ENCODE measurements at places on chromosomes 3 and 15.

DNA sequence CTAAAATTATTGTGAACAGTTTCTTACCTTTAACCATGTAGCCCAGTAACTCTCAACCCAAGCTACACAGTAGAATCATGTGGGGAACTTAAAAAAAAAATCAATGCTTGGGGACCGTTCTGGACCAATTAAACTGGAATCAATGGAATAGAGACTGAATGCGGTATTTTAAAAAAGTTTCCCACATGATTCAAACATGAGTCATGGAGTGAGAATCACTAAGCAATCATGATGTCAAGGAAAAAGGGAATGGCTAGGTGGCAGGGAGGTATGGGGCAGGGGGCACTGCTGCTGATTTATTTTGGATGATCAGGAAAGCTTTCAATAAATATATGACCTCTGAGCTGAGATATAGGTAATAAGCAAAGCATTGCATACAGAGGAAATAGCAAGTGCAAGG lies 250.5 kb upstream of the RORA start:
- DNase-seq, result no peak

DNA sequence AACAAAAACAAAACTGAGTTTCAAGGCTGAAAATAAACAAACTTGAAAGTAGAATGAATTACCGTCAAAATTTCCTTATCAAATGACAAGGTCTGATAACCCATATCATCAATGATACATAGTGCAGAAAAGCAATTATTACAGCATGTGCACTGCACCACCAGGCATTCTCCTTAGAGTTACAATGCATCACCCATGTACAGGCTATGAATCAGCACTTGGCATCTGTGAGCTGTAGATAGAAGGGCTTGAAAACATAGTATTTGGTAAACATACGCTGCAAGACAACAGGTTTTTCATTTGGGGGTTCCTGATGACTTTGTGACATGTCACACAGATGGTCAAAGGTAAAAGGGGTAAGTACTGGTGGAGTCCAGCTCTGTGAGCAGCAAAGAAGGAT lies 265.1 kb downstream of the CTNNB1 start:
- no peak for DNase-seq

- DNase-seq, result no peak
Measured at GRCh38 chr3:16404349-16404895, 109.1 kb downstream of the RFTN1 start.

- DNase-seq, result no peak
Measured at GRCh38 chr3:20055842-20056241, 15.6 kb downstream of the KAT2B start.

- DNase-seq, result no peak
Measured at GRCh38 chr3:191306428-191306827, 22.8 kb upstream of the CCDC50 start.

DNA sequence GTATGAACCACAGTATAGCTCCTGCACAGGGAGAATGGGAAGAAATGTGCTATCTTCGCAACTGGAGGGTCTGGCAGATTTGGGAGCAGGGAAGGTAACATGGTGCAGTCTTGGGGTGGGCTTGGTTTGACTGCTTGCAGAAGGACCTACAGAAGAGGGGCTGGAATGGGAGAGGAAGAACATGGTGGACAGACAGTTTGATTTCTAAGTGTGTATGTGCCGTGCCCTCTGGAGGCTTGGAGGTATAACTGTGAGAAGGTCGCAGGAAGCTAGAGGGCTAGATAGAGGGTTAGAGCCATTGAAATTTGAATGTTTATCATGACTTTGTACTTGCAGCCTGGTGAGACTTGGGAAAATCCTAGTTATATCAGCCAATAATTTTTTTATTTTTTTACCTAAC lies 169.2 kb downstream of the SQOR start:
- no peak for DNase-seq

DNA sequence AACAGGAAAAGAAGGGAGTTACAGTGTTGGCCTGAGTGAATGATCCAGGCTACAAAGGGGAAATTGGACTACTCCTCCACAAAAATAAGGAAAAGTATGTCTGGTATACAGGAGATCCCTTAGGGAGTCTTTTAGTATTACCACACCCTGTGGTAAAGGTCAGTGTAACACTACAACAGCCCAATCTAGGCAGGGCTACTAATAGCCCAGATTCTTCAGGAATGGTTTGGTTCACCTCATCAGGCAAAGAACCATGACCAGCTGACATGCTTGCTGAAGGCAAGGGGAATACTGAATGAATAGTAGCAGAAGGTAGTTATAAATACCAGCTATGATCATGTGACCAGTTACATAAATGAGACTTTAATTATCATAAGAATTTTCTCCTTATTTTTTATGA lies 372.6 kb upstream of the ATP11B start:
- DNase-seq, result no peak

DNA sequence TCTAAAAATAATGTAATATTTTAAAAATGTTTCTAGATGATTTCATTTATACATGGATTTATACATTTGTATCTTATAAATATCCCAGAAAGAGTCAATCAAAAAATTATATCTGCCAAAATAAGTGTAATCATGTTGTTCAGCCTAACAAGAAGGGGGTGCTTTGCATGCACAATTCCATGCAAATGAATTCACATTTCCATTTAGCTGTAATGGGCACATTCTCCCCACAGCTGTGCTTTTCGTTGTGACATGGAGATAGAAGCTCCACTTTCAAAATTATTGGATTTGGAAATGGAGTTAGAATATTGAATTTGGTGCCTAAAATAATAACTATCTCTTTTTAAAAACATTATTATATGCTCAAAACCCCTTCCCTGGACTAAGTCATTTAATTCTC lies 270.6 kb downstream of the PTPRG start:
- DNase-seq, result no peak

- no peak for DNase-seq
Measured at GRCh38 chr15:52419494-52419893, 109.2 kb downstream of the MYO5A start.

DNA sequence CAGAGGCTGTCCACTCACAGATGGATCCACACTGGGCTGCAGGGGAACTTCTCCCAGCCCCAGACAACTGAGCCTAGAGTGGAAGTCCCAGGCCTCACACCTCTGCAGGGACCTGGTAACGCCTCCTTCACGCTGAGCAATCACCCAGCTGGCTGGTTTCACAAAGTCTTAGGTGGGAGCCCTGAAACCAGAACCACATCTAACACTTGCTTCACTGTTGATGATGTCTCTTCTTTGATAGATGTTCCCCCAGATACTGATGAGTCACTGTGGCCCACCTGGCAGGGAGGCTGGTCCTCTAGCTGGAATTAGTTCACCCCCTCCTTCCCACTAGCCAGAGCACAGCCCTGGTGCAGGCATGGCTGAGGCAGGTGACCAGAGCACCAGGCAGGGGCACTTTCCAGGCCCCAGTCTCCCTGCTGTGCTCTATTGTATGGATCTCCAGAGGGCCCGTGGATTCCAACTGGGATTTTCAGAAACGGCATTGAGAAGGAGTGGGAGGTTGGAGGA lies 33.5 kb downstream of the MYL3 start:
- no peak for DNase-seq

DNA sequence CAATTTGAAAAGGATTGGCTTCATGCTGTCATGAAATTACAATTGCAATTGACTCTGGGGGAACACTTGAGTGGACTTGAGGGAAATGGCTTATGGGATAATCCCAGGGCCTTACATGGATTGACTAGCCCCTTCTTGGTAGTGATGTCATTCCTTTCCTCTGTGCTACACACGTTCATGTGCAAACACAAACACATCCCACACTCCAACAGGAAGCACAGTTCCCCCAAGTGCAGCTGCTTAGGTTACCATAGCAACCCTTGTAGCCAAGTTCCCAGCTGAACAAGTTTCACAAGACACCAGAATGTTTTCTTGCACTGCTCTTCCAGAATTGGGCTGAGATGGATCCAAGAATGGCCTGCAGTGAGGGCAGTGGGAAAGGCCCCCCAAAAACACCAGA lies 217.0 kb downstream of the ZNF621 start:
- no peak for DNase-seq

DNA sequence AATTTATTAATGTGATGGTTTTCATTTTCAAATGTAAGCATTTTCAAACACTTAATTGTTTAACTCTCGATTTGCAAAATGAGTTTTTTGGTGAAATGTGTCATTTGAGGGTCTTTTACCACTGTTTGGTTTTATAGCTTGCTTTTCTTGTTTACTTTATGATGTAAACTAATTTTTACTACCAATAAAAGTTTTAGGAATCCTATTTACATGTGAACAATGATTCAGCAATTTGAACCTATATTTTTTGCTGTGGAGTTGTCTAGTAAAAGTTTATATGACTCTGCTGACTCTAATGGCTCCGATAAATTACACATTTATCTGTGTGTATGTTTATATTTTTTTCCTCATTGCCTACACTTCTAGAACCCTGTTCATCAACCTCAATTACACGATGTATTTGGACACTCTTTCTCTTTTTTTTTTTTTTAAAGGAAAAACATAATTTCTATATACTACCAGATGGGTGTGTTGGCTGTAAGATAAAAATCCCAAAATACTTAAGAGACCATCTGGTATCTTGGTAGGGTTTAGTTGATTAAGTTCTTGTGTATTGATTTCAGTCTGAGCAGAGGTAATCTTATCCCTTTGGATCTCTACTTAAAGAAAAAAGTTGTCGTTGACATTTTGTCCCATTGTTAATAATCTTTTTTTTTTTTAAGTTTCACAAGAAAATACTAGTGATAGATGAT lies 89.5 kb downstream of the PTPRG start:
- no peak for DNase-seq

DNA sequence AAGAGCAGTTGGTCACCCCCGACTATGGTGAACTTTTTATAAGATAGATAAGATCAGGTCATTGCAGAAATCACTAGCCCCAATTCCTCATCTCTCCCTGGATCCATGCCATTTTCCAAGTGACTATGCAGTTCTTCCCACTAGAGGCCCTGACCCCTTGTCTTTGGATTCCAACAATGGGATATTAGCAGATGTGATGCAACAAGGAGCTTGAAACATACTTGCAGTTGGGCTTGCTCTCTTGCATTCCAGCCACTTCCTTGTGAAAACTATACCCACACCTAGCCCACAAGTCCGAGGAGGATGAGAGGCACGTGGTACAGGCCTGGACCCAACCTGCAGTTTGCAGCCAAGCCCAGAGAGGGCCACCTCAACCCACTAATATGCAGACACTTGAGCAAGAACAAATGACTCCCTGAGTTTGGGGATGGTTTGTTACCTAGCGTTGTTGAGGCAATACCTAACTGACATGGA lies 60.6 kb downstream of the SUCLG2 start:
- DNase-seq, result peak; percentile 4

GRCh38 chr15:39191871-39192291 lies 389.0 kb upstream of the THBS1 start:
- DNase-seq, result peak; percentile 63

DNA sequence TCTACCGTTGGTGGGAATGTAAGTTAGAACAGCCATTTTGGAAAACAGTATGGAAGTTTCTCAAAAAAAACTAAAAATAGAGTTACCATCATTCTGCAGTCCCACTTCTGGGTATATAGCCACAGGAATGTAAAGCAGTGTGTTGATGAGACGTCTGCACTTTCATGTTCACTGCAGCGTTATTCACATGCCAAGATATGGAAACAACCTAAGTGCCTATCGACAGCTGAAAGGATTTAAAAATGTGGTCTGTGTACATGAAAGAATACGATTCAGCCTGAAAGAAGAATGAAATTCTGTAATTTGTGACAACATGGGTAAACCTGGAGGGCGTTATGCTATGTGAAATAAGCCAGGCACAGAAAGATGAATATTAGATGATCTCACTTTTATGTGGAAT lies 157.7 kb downstream of the THSD4 start:
- DNase-seq, result no peak

- DNase-seq, result no peak
Measured at GRCh38 chr3:191047930-191048329, 151.1 kb upstream of the OSTN start.

DNA sequence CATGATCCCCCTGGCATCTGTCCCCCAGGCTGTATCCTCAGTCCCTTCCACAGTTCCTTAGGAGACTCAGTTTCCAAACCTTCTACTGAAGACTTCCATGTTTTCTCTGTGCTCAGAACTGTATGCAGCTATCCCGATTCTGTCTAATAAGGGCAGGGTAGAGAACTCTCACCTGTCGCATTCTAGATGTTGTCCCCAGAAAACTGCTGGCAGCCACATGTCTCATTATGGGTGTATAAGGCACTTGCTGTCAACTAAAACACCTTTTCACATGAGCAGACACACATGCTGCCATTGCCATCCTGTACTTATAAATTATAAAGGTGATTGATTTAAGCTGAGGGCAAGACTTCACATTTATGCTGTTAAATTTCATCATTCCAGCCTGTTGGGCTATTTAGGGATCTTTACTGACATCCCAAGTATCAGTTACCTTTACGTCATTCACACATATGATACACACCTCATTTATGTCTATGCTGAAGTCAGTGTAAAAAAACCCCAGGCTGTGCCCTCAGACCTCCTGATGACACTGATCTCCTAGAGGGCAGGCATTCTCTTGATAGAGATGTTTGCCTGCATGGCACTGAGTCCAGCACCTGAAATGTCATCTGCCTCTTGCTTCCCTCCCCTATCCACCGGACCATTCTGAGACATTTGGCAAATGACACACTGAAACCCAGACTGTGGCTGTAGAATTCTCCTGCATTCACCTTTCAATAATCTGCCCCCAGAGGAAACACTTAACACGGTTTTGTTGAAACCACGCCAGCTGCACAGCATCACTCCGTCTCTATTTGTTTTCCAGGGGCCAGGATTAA lies 35.8 kb downstream of the BTD start:
- DNase-seq, result no peak

DNA sequence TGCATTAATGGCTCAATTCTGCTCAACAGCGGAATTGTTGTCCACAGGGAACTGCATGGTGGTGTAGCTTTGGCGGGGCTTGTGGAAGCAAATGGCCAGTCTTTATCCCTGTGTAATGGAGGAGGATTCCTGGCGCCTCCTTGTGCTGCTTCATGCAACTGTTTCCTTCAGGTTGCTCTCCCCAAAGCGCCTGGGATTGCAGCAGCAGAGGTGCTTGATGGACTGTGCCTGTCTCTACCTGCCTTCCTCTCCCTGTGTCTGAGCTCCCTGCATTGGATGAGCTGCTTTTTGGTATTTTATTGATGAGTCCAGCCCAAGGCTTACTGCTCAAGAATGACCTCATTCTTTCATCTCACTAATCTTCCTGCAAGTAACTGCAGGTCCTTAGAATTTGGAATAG lies 72.9 kb upstream of the NDN start:
- no peak for DNase-seq

DNA sequence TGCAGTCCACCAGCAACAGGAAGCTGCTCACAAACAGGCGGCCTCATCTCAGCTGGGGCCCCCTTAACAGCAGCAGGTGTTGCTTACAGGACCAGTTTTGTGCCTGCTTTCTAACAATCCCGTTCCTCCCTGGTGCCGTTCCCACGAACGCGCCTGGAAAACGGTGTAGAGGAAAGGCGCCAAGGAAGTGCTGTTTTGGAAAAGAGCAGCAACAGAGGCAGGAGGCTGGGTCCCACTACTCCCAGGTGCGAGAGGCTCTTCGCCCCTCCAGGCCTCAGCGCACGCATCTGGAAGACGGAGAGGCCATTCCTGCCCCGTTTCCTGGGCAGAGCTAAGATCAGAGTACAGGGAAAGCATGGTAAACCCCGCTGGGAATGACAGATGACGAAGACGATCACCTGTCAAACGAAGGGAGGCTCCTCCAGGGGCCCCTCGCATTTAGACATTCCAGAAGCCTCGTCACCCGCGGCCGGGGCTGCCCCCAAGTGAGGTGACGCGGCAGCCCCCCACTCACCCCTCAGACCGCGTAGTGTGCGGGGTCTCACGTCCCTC lies 603 bp downstream of the SCAPER start:
- DNase-seq, result no peak

Measured in GM04503 (cell line).